Stimulated activated CD8-positive, alpha-beta memory T cell treated with anti-CD3 and anti-CD28 coated beads, Interleukin-7, amount 100 ng/mL, for 4 hours (primary cell): ENCODE measurements at places on chromosomes 3 and 15.

DNA sequence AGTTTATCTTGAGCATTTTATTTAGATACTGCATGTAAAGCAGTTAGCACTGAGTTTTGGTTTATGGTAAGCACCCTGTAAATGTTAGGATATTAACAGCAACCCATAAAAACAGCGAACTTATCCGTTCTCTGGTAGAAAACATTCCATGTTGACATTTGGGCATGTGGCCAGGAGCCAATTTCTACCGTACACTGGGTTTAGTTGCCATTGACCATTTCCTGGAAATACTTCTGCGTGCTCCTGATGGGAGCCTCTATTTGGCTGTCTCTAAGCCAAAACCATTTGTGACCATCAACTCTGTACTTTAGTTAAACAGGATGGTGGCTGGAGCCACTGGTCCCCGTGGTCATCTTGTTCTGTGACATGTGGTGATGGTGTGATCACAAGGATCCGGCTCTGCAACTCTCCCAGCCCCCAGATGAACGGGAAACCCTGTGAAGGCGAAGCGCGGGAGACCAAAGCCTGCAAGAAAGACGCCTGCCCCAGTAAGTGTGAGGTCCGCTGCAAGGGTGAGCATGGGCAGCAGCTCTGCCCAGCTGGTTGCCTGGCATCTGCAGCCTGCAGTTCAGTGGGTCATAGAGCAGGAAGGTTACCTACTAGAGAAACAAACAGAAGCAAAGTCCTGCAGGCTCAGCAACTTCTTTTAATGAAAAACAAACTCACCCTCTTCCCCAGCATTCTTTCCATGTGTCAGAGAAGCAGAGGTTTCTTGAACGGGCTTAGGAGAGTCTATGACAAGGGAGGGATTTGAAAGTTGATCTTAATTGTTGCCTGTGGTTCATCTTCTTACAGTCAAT lies 7.1 kb downstream of the THBS1 start:
- DNase-seq = no peak

DNA sequence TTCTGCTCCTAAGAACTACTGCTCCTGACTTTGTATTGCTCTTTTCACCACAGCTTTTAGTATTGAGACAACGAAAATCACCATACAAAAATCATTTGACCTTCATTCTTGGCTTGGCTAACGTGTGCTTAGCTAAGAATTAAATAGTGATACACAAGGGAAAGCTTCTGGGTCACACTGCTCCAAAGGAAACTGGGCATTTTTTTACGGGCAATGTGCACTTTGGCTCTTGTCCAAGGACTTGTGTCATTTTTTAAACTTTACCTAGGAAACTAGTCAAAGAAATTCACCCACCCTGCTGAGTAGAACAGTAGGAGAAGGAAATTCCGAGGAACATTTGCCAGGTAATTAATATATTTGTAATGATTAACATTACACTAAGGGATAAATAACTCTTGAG lies 19.8 kb downstream of the WDR72 start:
- DNase-seq = no peak

- no peak for DNase-seq
Observed at GRCh38 chr3:152285509-152285908, 16.8 kb downstream of the MBNL1 start.

DNA sequence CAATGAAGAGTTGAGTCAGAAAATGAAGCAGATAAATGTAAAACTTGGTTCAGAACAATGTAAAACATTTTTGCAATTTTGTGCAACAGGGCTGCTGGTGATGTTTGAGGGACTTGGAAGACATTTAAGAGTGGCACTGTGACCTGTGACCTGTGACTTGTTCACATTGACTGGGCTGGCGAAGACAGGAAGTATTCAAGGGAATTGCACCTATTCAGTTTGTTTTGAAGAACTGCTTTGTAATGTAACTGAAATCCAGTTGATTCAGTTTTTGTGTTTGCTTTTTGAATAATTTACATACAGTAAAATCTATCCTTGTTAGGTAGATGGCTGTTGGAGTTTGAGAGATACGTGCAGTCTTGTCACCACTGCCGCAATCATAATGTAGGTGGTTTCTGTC lies 35.4 kb downstream of the MCTP2 start:
- DNase-seq = no peak

GRCh38 chr3:188943591-188943990 lies 228.2 kb upstream of the TPRG1 start:
- no peak for DNase-seq
